Iris pigment epithelial cell (primary cell): ENCODE measurements at places on chromosomes 13 and 19.
A peak's percentile ranks its signal among the peaks of the same experiment; 100 is the strongest.

DNA sequence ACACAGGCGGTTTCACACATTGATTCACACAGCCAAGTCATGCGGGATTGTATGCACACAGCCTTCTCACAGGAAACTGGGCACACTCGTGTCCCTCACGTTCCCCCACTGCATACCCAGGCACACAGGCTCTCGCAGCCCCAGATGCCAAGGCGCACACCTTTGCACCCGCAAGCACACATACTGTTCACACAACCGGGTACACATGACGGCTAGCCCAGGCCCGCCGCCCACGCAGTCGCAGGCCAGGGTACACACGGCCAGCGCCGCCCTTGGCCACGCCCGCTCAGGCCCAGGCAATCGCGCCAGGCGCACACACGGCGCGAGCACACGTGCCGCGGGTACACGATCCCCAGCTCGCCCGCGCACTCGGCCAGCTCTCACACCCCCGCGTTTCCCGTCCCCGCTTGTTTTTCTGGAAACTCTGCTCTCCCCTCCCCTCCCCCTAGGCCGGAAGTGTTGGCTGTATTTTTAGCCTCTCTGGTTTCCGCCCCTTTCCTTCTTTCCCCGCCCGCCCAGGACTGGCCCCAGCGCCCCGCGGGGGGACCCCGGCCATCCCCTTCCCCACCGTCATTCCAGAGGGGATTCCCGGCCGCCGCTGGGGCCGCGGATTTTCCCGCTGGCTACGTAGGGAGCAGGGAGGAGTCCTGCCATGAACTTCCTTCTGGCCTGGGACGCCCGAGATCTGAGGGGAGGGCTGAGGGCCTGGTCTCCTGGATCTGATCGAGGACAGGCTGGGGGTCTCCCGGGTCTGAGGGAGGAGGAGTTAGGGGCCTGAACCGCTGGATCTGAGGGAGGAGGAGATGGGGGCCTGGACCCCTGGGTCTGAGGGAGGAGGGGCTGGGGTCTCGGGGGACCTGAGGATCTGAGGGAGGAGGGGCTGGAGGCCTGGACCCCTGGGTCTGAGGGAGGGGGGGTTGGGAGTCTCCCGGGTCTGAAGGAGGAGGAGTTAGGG lies 4.0 kb upstream of the ZFP36 start:
- peak; percentile 91 for DNase-seq

DNA sequence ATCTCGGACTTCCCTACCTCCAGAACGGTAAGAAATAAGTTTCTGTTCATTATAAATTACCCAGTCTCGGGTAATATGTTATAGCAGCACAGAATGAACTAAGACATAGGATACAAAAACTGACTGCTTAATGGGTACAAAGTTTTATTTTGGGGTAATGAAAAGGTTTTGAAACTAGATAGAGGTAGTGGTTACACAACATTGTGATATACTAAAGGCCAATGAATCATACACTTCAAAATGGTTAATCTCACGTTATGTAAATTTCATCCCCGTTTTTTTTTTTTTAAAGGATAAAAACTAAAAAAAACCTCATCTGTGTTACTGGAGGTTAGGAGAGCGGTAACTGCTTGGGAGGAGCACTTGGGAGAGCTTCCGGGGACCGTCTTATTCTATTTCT lies 23.5 kb downstream of the AKT2 start:
- DNase-seq = no peak

DNA sequence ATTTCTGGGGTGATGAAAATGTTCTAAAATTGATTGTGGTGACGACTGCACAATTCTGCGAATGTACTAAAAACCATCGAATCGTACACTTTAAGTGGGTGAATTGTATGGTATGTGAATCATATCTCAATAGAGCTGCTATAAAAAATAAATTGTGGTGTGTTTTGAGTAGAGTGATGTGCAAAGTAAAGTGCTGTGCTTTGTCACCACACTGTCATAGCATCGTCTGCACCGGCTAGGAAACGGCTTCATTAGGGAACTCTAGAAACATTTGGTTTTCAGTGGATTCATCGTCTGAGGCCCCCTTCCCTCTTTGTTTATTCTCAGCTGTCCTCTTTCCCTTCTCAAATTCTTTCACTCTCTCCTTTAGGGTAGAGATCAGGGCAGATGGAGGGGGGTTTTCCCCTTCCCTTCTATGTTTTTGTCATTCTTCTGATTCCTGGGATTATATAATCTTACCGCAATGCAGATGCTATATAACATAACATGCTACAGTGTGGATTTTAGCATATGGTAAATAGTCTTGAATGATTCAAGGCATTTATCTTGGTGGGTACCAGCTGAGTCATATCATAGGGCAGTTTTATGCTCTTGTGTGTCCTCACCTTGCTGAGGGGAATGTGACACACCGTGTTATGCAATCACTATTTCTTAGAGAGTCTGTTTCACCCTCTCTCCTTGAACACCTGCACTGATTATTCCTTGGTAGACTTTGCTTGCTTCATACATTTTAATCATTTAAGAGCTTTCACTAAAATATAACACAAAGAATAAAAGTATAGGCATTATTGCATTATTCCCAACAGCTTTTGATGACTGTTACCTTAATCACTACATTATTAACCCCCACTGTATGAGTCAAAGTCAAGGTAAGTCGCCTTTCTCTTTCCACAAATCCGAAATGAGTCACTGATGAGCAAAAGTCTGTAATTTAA lies 239.4 kb downstream of the DCLK1 start:
- DNase-seq = peak; percentile 31

DNA sequence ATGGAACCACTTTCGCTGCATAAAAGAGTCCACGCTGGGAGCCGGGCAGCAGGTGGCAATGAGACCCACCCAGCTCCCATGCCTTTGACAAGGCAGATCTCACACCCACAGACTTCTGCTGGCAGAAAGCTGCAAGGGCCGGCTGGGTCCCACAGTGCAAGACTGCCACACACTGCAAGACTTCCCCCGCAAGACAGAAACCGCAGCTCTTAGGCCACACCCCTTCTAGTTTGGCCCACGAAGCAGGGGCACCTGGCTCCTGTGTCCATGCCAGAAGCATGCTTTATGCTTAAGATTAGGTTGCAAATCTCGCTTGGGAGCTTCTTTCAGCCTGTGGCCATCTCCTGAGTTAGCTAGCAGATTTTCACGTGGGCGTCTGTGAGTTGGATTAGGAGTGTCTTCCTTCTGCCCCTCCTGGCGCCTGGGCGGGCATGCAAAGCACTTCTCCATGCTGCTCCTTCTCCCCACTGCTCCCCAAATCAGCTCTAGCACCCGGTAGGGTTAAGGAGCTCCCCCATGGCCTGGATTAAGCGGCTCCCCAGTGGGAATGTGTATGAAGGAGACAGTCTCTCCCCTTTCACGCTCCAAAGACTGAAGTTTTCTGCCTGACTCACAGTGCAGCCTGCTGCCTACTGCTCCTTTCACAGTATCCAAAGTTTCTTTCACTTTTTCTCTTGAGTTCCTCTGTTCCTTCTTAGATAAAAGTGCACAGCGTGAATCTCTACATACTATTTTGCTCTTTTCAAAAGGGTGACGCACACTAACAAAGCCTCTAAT lies 17.7 kb downstream of the GPC6 start:
- peak; percentile 63 for DNase-seq

DNA sequence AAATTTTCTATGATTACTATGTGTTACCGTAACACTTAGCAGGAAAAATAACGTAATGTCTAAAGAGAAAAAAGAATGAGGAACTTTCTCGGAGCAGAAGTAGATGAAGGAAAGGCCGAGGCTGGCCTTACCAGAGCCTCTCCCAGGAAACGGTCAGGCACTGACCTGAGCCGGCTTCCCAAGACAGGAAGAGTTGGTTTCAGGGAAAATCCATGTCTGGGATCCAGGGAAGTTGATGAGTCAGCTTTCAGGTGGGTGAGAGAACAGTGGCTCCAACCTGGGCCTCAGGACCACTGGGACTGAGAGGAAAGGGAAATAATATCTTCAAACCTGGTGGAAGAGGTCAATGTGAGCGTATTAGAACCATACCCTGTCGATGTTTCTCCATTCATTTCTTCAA lies 93.3 kb upstream of the UBL3 start:
- DNase-seq = no peak

- peak; percentile 10 for DNase-seq
Measured at GRCh38 chr13:113105032-113105920, at the start of gene F7. TSS of gene F7 (plus strand) at chr13:113105791. CDS start at chr13:113105842, 51 bp downstream.

DNA sequence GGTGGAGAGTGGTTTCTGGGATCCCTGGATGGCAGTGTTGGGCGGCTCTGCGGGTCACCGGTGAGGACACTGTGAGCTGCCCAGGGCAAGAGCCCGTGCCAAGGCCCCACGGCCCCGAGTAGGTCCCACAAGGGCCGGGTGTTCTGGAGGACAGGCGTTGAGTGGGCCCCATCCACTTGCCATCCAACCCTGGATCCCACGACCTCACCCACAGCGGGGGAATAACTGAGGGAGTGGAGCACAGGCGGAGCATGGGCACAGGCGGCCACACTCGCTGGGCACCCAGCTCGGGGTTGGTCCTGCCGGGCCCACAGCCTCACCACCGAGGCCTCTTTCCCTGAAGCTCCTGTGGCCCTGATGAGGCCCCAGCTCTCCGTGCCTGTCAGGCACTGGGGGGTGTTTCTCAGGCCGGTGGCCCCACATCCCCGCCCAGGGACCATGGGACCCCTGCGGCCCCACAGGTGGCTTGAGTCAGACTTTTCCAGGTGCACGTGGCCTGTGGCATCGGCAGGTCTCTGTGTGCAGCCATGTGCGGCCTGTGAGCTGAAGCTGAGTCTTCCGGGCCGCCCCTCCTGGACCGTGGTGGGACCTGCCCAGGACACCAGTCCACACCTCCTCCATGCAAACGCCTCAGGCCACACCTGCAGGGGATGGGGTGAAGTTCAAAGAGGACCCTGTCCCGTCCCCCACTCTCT lies 16.6 kb downstream of the TMEM255B start:
- DNase-seq = no peak
